SW 1271 (cell line): ENCODE measurements at places on chromosomes 3 and 15.

- no peak for DNase-seq
Measured at GRCh38 chr15:29687204-29687815, 135.0 kb downstream of the TJP1 start.

DNA sequence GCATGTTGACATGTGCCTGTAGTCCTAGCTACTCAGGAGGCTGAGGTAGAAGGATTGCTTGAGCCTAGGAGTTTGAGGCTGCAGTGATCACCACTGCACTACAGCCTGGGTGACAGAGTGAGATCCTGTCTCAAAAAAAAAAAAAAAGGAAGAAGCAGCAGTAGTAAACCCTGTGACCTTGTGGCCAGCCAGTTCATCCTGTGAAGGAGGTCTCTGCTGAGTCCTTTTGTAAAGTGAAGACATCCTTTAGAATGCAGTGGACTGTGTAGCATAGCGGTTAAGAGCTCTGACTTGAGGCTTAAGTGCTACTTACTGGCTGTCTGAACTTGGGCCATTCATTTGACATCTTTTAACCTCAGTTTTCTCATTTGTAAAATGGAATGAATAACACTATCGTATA, 8.3 kb downstream of the EXOSC7 start:
- DNase-seq = no peak

- peak; percentile 92 for DNase-seq
Measured at GRCh38 chr15:62035256-62035924, 24.9 kb downstream of the VPS13C start.

DNA sequence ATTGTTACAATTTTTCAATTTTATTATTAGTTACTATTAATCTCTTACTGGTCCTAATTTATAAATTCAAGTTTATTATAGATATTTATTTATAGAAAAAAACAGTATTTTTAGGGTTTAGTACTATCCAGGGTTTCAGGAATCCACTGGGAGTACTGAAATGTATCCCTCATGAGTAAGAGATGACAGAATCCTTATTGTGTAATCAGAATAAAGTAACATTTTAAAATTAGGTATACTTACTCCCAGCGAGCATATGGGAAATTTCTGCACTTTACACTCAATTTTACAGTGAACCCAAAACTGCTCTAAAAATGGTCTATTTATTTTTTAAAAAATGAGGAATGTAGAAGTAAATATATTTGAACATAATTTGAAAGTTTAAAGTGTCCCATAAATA, 202.7 kb downstream of the CGGBP1 start:
- DNase-seq = no peak

DNA sequence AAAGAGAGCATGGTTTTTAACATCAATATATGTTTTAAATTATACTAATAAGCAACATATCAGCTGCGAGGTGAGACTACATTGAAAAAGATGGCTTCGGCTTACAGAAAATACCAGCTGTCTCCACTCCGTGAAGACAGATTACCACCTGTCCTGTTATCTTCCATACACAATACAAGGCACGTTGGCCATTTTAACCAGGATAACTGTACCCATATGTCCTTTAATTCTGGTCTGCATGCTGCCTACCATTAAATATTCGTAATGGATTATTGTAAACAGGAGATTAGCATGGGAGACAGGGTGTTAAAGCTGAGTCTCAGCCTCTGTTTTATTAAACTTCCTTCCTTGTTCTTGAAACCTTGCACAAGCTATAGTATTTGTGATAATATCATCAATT, 855.5 kb downstream of the ROBO1 start:
- no peak for DNase-seq

- DNase-seq = no peak
Measured at GRCh38 chr3:41137686-41138111, 61.6 kb upstream of the CTNNB1 start.

DNA sequence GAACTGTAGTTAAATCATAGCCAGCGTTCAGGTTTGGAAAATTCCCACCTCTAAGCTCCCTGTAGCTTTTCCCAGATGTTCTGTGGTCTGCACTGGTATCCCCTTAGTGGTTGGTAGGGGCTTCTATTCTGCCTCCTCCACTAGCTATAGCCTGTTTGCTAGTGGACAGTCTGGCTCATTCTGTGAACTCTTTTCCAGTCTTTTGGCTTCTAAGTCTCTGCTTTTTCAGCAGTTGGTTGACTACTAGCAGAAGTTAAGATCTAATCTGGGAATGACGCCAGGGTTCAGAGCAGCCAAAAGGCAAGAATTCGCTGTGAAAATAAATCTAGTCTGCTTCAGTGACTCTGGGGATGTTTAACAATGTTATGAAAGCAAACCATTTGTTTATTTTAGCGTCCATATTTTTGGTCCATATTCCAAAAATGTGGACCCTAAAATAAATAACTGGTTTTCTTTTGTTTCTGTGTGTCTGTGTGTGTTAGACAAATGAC, 73.7 kb upstream of the WDR72 start:
- no peak for DNase-seq

GRCh38 chr3:94317017-94317416, 254.2 kb downstream of the NSUN3 start:
- DNase-seq = no peak
